ENCODE measurements at places on chromosomes 4 and X.

DNA sequence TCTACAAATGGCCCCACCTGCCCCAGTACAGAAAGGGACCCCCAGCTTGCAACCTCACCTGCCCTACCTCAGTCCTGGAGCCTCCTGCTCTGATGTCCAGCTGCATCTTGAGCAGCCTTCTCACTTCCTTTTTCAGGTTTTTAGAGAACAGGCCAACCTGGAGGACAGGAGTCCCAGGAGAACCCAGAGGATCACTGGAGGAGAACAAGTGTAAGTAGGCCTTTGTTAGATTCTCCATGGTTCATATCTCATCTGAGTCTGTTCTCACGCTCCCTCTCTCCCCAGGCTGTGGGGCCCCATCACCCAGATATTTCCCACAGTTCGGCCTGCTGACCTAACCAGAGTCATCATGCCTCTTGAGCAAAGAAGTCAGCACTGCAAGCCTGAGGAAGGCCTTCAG lies 3.6 kb downstream of the MAGEA11 start:
- DNase-seq, result no peak

- no peak for DNase-seq
These were observed 890 bp downstream of the BOD1L1 start for GRCh38 chr4:13626492-13627177.

DNA sequence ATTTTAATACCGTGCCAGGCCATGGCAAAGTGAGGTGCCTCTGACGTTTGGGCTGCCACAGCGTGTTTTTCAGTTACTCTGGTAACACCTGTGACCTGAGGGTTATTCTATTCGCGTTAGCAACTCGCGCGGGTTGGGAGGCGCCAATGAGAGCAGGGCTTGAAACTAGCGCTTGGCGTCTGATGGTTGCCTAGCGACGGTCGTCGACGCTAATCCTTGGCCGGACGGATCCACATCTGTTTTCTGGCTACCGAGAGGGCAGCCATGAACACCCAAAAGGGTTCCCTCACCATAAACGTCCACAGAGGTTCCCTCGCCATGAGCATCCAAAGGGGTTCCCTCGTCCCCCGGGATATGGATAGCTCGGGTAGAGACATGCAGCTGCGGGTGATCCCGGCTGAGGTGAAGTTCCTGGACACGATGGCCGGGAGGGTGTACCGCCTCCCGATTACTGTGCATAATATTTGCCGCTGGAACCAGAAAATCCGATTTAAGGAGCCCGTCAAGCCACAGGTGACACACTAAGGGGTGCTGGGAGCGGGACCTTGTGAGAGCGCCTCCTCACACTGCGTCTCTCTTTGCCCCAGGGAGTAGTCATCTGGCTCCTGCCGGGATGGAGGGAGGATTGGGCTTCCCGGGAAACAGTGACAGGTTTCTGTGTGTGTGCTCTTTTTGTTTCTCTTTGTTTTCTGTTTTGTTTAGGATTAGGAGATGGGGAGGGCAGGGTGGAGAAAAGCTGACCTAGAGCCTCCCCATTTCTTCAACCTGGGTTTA lies at the start of gene CFAP47:
Gene CFAP47, plus strand, starts transcription at position 199 of the 774 bp plus-strand sequence. Its CDS starts 66 bp downstream, at position 265.
- no peak for DNase-seq

DNA sequence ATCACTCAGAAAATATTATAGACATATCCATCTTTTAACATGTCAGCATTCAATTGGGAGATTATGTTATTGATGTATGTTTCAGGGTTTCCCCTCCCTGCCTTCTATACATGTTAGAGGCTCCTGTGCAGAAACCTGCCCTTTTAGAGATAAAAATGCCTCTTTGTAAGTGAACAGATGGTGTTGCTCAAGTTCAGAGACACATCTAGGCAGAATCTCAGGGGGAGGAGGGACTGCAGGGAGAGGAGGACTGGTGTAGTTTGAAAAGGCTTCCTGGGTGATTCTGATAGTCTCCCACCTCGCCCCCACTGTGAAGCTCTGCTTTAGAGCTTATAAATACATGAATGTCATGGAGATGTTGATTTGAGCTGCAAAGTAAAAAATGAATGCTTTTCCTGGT lies 12.0 kb upstream of the UNC5C start:
- no peak for DNase-seq

- DNase-seq, result peak; percentile 16
These were observed 24.2 kb upstream of the GDPD2 start for GRCh38 chrX:70398899-70399298.

DNA sequence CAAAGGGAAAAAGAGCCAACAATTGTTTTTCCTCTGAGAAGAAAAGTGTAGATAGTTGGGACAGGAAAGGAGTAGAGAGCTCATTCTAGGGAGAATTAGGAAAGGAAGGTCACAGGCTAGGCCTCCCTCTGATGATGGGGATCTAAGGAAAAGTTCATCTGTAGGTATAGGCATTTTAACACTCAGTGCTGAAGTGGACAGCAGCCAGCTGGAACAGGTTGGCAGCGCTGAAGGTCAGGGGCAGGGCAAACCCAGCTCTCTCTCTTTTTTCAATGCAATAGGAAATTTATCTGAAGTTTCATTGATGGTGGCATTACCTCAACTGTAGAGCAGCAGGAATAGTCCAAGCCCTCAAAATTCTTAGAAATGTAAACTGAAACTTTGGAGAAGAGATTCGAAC lies 98.5 kb upstream of the ETNPPL start:
- DNase-seq, result no peak

DNA sequence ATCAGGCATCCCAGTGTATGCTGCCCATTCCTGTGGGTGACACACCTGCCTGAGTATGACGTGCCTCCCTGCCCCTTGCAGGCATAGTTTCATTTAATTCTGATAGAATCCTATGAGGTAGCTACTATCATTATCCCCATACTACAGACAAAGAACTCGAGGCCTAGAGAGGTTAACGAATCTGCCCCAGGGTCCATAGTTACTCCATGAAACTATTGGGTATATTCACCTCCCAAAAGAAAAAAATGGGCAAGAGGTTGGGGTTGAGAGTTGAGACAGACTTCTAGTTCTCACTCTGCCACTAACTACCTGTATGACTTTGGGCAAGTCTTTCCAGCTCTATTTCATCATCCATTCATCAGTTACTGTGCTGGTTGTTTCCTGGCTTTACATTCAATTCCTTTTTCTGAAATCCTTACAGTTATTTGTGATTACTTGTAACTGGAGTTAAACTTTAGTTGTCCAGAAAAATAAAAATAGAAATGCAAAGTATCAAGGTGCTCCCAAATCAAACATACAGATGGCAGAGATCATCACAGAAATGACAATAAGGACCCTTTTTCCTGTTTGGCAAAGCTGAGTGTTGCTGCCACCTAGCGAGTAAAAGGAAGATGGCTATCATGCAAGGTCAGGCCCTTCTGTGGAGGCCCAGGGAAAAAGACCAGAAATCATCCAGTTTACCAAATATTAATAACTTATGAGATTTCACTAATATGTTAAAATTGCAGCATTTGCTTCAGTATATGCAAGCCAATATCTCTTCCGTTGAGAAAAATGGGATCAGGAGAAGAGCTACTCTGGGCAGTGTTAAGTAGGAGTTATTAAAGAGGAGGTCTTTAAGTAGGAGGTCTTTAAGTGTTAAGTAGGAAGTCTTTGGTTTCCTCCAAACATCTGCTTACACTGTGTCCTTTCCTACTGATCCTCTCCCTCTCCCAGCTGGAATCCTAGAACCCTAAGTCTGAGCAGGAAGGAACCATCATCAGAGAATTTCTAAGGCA lies 17.1 kb upstream of the MAP7D3 start:
- DNase-seq, result no peak

DNA sequence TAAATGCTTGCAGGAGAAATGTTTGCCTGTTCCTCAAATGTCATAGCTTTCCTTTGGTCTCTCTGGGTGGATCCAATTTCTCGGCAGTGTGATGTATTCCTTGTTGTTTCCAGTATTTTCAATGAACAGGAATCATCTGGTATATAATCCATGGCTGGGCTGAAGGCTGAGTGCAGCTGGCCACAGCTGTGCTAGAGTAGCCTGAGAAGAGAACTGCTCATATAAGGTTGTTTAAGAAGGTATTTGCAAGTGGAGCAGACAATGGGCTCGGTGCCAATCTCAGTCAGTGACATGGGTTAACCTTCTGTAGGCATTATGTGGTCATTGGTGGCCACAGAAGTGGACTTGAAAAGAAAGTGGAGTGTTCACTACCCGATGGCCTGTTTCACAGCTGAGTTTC lies 390.3 kb downstream of the SPRY1 start:
- DNase-seq, result no peak

GRCh38 chrX:82087699-82088098 lies 885.8 kb downstream of the SH3BGRL start:
- DNase-seq, result no peak

GRCh38 chrX:129744861-129745321 lies 6.1 kb downstream of the XPNPEP2 start:
- no peak for DNase-seq

- no peak for DNase-seq
These were observed 75.6 kb downstream of the SOWAHB start for GRCh38 chr4:76822303-76822702.

- DNase-seq, result no peak
These were observed 4.7 kb downstream of the HAND2 start for GRCh38 chr4:173525118-173526011.

DNA sequence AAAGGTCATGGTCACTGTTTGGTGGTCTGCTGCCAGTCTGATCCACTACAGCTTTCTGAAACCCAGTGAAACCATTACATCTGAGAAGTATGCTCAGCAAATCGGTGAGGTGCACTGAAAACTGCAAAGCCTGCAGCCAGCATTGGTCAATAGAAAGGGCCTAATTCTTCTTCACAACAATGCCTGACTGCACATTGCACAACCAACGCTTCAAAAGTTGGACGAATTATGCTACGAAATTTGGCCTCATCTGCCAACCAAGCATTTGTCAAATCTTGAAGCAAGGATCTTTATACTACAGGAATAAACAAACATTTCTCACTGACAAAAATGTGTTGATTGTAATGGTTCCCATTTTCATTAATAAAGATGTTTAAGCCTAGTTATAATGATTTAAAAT lies 90.4 kb downstream of the EIF4E start:
- no peak for DNase-seq

DNA sequence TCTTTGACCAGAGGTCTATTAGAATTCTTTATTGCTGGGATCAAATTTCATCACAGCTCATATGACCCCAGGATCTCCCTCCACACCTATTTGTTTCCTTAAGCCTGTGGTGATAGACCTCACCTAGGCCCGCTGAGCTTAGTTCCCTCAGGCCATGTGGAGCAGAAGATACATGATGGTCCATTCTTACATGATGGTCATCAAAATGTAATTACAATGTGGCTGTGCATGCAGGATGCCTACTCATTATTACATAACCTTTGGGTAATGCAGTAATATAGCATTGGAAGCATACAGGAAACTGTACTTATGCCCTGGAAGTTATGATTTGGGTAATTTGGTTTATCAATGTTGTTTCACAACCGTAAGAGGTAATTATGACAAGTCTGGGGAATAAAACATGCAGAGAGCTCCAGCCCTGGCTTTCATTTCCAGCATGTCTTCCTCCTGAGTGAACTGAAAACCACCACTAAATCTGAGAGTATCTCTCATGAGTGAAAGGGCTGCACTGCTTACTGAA lies 67.0 kb upstream of the AGA start:
- no peak for DNase-seq

GRCh38 chr4:93731456-93731855 lies 97.1 kb upstream of the ATOH1 start:
- DNase-seq, result peak; percentile 9

DNA sequence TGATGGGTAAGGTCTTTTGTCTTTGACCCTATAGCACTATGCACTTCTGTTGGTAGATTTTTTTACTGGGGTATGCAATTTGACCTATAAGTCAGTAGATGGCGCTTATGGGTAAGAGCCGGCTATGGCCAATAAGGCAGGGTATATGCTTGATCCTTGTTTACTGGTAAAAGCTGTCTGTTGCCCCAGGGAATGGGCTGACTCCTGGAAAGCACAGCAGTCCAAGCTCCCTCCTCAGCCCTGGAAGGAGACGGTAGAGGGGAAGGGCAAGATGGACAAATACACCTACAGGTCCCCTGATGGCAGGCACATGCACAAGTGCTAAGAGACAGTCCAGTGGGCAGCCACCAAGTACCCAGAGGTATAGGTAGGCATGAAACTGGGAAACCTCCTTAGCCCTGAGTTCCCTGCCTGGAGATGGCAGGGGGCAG lies 63.7 kb downstream of the ADAMTS3 start:
- peak; percentile 16 for DNase-seq

DNA sequence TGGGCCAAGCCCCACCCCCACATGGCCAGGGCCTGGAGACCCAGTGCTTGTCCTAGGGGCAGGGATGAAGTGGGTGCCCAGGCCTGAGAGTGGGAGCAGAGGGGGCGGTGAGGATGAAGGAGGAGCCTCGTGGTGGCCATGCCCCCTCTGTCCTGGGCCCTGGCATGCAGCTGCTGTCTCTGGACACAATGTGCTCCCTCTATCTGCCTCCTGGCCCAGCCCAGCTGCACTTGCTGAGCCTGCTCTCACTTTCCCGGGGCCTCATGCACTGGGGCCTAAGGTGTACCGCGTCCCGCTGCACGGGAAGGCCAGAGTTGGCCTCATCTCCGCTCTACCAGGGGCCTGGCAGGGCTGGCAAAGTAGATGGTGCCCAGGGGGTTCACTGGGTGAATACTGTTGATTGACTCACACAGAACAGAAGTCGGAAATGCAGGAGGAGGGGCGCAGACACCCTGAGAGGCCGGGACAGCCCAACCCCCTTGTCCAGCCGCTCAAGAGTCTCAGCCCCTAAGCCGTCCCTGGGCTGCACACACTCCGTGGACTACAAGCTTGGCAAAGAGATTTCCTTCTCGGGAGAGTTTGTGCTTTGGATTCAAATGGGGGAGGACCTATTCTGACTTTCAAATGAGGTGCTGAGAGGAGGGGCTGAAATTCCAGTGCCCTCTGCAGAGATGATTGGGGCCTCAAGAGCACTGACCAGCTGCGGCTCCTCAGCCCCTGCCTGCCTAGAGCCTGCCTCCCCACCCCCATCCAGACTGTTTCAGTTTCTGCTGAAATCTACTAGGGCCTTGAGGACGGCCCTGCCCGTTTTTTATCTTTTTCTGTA lies 112.4 kb downstream of the PSAPL1 start:
- no peak for DNase-seq

- no peak for DNase-seq
These were observed 357.4 kb downstream of the STIM2 start for GRCh38 chr4:27218013-27218412.

- DNase-seq, result no peak
These were observed 60.8 kb downstream of the MTMR8 start for GRCh38 chrX:64334467-64334866.

DNA sequence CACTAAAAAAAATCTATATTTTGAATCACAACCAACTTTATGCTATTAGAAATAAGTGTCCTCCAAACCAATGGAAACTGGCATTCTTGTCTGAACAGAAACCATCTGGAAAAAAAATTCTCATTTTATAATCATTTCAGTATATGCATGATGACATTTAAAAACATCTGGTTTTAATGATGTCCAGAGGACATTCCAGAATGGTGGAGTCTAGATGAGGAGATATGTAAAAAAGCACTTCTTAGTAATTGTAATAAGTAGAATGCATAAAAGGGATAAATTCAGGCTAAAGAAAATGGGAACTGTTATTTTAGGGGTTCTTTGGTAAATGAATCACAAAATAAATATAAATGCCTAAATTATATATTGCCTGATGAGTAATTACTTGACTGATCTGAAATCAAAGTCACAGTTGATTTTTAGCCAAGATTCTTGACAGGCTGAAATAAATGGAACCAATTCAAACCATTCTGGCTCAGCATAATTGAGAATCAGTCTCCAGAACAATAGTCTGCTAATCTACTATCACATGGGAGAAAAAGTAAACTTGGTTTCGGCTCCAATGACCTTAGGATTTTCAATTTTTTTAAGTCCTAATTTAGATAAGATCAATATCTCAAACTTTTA lies 636.6 kb downstream of the FAT4 start:
- peak; percentile 80 for DNase-seq
